Activated B cell treated with CpG ODN at 0.5 μM for 24 hours (primary cell): ENCODE measurements at places on chromosomes 3 and 15.

GRCh38 chr15:56778761-56779160 is 45.5 kb upstream of the ZNF280D start:
- no peak for DNase-seq

DNA sequence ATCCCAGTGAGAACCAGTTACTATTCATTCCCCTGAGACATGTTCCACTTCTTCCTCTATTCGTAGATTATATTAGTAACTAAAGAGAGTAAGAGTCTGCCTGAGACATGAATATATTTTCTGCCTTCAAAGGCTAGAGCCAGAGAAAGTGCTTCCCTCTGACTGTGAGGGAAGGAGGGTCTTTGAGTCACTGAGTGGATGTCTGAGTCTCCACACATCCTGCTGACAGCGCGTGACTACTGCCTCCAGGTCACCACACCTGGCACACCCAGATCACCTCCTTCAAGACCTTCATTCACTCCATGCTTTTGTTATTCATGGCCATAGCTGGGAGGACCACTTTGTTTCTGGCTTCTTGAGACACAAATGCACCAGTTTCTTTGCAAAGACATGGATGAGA is 135.6 kb downstream of the SOX2 start:
- DNase-seq, result no peak

- DNase-seq, result no peak
Observed at GRCh38 chr3:186258968-186259367, 103.1 kb downstream of the DGKG start.

DNA sequence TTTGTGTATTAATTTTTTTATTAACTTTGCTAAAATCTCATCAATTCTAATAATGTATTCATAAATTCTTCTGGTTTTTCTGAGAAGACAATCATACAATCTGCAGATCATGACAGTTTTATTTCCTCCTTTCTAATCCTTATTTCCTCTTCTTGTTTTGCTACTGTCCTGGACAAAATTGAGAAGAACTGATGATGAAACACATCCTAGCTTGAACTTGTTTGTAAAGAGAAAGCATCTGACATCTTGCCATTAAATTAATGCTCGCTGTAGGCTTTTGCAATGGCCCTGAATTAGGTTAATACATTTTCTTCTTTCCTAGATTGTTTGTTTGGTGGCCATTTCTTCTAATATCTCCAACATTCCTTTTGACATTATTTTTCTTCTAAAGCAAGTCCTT is 110.9 kb upstream of the TPM1 start:
- DNase-seq, result no peak

DNA sequence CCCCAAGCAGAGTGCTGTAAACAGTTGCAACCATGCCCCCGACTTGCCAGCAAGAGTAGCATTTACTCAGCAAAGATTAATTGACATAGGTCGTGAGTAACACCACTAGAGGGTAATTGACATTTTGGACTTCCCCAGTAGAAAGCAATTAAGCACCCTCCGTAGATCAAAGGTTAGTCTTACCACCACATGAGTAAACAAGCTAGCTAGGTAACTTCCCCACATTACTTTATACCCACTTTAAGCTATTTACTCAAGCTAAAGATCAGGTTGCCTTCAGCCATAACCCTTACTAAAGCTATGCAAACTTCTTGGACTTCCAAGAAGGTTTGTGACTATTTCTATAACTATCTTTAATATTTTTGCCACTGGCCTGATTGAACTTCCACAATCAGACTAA is 1072.7 kb downstream of the OTOL1 start:
- no peak for DNase-seq

DNA sequence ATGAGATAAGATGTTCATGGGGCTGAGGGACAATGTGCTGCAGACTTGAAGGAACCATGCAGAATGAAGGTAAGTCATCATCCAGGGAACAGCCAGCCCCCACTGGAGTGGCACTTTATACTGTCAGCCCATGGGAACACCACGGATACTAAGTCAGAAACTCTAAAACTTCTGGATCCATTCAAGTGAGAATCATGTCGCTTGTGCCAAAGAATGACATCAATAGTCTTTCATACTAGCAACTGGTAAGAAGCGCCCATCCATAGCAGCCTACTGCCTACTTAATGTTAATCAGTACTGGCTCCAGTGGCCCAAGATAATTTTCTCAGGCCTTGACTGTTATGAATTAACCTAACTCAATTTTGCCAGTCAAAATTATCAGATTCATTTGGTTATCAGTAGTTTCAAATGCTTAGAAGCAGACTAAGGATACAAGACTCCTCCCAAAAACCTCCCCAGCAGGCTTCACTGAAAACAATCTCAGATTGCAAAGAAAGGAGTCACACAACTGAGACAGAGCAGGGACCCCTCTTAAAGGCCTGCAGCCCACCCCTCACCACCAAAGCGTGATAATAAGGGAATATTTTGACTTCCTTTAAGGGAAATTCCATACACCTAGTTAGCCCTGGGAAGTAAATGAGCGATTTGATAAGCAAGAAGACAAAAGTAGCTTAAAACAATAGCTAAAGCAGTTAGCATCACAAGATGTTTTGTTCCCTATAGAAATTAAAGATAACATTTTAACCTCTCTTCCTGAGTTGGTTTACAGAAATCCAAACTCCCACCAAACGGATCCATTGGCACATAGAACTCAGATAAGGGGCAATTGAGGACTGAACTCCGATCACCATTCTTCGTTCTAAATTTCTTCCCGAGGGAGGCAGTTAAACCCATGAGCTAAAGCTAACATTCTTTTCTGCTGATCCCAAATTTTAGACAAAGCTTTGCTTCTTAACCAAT is 98.8 kb downstream of the TGFBR2 start:
- DNase-seq, result no peak
